ENCODE measurements at places on chromosomes 1 and 21.

GRCh38 chr1:54347955-54348699, 58.1 kb downstream of the SSBP3 start:
- no peak for DNase-seq

GRCh38 chr1:235553112-235553551, 48.9 kb upstream of the B3GALNT2 start:
- DNase-seq, result no peak

DNA sequence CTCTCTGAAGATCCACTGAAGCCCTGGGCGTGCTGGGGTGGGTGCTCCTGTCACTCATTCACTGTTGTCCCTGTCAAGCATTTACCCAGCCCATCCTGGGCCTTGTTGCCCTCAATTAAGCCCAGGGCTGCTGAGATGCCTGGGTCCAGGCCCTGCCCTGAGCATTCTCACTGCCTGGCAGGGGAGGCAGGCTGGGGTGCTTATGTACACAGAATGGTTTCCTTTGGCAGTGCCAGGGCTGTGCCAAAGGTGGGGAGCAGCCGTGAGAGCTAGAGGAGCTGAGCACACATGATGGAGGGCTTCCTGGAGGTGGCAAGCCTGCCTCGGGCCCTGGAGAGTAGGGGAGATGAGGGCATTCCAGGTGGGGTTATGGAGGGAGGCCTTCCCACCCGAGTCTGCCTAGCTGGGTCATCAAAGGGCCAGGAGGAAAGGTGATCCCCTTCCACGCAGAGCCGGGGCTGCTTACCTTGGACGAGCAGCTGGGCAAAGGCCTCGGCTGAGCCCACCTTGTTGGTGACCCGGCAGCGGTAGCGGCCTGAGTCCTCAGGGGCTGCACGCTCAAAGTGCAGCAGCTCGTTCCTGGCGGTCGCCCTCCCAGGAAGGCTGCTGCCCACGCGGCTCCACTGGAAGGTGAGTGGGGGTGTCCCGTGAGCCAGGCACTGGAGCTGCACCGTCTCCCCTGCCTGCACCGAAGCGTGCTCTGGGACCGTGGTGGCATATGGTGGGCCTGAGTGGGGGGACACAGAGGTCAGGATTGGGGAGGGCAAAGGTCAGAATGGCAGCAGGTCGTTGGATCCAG, 26.5 kb downstream of the LDLRAD2 start:
- DNase-seq, result no peak

DNA sequence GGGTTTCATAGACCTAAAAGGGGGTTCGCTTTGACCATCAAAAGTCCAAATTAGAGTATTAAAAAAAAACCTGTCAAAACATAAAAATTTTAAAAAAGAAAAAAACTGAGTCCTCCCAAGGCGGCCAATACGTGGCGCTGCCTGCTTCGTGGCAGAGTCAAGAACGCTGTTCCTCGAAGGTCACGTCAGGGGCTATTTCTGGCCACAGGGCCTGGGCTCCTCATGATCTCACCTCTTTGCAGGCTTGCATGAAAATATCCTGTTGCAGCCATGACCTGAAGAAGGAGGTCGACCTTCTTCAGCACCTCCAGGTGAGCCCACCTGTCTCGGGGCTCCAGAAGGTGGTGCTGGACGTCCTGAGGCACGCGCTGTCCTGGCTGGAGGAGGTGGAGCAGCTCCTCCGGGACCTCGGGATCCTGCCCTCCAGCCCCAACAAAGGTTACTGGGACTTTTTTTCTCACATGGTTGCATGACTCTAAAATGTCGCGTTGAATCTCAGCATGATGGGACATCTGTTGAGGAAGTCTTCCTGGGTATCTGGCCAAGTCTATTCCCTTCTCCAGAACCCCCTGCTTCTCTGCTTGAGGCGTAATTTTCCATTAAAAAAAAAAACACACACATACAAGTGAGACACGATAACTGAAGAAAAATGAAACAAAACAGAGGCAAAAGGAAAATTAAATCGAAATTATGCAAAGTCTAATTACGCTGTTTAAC, 80.4 kb upstream of the EFHD2 start:
- peak; percentile 38 for DNase-seq

DNA sequence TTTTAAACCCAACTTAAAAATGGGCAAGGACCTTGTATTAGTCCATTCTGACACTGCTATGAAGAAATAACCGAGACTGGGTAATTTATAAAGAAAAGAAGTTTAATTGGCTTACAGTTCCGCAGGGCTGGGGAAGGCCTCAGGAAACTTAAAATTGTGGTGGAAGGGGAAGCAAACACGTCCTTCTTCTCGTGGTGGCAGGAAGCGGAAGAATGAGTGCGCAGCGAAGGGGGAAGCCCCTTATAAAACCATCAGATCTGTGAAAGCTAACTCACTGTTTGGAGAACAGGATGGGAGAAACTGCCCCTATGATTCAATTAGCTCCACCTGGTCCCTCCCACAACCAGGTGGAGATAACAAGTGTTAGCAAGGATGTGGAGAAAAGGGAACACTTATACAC, 237.7 kb downstream of the SEC16B start:
- no peak for DNase-seq

DNA sequence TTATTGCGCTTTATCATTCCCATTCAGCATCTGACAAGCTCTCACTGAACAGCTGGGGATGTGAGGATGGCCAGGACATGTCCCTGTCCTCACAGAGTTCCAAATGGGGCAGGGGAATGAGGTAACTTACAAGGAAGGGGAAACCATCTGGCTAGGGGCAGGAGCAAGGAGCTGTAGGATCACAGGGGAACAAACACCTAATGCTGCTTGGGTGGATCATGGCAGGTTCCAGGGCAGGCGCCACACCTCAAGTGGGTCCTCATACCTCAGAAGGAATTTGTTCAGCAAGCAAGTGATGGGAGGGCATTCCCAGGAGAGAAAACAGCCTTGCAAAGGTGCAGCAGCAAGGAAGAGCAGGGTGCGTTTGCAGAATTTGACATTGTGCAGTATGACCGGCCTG, 35.1 kb upstream of the GRIK3 start:
- no peak for DNase-seq

GRCh38 chr1:119004129-119004527, 16.0 kb upstream of the TBX15 start:
- peak; percentile 17 for DNase-seq

GRCh38 chr1:198845851-198846250, 207.0 kb downstream of the PTPRC start:
- DNase-seq, result no peak

DNA sequence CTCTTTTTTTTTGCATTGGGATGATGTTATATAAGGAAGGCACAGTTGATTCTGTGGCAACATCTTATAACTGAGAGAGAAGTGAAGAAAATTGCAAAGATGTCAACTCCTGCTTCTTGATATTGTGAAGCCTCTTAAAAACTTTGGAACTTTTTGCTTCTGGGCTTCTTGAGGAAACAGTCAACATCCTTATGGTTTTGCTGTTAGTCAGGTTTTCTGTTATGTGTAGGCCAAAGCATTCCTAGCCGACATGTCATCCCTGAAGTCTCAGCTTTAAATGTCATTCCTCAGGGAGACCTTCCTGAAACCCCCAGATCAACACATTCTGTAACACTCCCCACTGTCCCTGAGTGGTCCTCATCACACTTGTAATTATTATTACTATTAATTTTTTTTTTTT, 12.6 kb downstream of the FALEC start:
- DNase-seq, result no peak

- no peak for DNase-seq
Observed at GRCh38 chr1:12447849-12448312, 170.1 kb downstream of the DHRS3 start.

- peak; percentile 65 for DNase-seq
Observed at GRCh38 chr1:93615582-93616150, 66.0 kb downstream of the BCAR3 start.

- DNase-seq, result no peak
Observed at GRCh38 chr1:216500273-216500967, 77.2 kb upstream of the USH2A start.

DNA sequence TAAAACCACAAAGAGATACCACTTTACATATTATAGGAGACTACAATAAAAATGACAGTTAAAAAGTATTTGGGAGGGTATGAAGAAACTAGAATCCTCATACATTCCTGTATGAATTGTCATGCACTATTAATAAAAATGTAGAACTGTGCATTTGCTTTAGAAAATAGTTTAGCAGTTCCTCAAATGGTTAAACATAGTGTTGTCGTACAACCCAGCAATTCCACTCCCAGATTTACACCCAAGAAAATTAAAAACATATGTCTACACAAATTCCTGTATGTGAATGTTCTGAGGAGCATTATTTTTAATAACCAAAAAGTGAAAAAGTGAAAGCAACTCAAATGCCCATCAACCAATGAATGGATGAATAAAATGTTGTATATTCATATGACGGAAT, 23.1 kb upstream of the PDE4B start:
- no peak for DNase-seq

DNA sequence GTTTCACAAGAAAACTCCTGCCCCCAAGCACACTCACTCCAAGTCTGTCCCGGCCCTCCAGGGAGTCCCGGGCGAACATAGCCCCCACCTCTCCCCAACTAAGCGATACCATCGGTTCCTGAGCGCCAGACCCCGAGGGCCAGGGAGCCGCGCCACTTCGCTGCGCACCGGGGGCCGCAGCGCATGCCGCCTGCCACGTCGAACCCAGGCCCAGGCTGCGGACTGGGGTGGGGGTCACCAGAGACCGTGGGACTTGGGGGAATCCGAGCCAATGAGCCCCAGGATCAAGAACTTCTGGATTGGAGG, 801 bp downstream of the RSPO1 start:
- DNase-seq, result no peak

GRCh38 chr1:81032973-81033425, 767.7 kb upstream of the ADGRL2 start:
- DNase-seq, result no peak

- DNase-seq, result no peak
Observed at GRCh38 chr1:234687011-234687410, 77.0 kb upstream of the IRF2BP2 start.

GRCh38 chr1:235454021-235454420, 50.2 kb downstream of the B3GALNT2 start:
- no peak for DNase-seq

GRCh38 chr1:166988974-166989515, at the start of gene MAEL:
Gene MAEL, plus strand, starts transcription at chr1:166989280. Its CDS starts 73 bp downstream, at chr1:166989353.
- no peak for DNase-seq

DNA sequence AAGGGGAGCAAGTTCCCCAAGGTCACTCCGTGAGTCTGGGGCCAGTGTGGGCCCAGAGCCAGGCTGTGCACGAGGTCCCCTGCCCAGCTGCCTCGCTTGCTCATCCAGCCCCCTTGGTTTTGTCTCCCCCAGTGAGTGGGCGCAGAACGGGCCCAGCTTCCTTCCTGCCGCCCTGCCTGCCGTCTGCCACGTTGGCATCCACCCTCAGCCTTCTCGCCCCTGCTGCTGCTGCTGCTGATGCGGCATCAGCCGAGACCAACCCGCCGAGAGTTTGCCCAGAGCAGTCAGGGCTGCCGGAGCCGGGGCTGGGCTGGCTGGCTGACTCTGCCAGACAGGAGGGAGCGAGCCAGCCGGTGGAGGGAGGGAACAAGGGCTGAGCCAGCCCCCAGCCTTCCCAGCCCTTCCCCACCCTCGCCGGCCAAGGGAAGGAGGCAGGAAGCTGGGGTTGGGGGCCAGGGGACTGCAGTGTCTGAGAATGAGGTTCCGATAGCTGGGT, 31.4 kb upstream of the WASF2 start:
- no peak for DNase-seq

Data from GM20000 (cell line).